ENCODE measurements at places on chromosomes 7 and 10.
A peak's percentile ranks its signal among the peaks of the same experiment; 100 is the strongest.

DNA sequence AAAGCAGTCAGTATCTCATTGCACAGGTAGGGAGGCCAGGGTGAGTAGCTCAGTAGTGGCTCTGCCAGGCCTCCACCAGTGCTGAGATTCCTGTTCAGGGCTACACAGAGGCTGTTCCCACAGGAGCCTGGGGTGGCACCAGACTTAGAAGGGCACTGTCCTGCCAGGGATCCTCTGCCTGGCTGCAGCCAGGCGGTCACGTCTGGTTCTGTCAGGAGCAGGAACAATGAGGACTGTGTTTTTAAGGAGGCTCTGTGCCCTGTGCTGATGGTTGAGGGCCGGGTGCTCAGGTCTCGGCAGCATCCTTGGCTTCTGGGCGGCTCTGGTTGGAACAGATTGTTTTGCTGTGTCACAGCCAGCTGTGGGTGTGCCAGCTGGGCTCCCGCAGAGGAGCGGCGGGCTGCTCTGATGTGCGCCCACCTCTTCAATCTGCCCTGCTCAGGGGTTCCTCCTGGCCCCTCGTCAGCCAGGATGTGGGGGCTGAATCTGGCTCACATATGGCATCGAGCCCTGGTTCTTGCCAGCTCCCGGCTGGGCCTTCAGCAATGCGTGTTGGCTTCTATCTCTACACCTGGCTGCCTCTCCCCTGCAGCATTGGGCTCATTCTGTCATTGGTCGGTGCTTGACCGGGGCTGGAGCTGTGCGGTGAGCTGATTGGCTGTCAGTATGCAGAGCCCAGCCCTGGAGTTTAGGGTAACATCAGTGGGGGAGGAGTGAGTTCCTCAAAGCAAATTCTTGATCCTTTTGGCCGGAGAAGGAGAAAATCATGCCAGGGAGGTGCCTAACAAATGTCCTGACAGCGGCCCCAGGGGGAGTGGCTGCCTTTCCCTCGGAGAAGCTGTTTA, 41.2 kb downstream of the TACR2 start:
- no peak for DNase-seq

DNA sequence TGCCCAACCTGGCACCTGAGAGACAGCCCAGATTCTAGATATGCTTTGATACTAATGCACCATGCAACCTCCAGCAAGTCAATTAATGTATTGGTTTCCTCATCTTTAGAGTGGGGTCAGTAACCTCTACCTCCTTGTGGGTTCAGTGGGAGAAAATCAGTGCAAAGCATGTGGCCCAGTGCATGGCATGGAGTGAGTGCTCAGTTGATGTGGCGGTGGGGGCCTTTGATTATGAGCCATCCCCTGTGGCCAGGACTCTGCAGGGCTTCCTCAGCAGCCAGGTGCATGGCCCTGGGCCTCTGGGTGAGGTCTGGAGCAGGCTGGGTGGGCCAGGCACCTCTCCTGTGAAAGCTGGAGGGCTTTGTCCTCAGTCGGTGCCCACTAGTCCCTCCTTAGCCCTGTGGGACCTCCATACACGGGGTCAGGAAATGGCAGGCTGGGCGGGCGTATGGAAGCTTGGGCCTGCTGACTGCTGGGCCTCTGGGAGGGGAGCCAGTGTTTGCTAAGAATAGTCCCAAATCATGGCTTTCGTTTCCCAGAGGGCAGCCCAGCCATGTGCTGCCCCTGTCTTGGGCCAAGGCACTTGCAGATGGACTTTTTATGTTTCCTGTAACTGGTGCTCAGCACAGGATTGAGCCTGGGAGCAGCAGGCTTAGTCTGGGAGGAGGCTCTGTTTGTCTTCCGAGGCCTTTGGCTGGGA, 3.4 kb downstream of the PALD1 start:
- no peak for DNase-seq

DNA sequence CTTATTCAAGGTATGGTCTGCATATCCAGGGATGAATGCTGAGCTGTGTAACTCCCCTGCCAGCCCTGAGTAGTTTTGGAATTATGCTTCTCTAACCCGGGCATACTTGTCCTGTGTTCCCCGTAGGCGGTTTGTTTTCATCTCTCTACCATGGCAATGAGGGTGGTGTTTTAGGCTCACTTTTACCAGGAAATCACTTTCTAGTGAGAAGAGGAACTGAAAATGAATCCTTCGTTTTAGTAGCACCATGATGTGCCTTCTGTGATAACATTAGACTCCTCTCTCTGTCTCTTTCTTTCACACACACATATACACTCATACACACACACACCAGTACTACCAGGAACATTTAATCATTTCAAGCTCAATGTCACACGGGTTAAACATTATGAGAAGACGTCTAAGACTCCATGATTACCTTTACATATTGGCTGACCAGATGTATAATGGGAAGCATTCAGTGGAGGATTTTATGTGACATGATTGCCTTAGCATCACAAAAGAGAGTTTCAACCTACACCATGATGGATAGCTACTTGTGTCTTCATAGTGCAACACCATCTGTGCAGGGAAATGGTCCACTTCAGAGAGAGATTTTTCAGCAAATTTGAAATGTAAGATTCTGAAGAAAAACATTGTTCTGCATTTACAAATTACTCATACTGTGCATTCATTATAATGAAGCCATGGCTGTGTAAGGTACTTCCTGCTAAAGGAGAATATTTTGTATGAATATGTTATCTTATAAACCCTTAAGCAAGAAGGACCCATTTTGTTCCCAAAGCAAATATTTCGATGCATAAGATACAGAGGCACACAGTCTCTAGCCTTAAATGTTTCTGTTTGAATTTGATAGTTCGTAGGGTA, 31.0 kb upstream of the PFKP start:
- no peak for DNase-seq

DNA sequence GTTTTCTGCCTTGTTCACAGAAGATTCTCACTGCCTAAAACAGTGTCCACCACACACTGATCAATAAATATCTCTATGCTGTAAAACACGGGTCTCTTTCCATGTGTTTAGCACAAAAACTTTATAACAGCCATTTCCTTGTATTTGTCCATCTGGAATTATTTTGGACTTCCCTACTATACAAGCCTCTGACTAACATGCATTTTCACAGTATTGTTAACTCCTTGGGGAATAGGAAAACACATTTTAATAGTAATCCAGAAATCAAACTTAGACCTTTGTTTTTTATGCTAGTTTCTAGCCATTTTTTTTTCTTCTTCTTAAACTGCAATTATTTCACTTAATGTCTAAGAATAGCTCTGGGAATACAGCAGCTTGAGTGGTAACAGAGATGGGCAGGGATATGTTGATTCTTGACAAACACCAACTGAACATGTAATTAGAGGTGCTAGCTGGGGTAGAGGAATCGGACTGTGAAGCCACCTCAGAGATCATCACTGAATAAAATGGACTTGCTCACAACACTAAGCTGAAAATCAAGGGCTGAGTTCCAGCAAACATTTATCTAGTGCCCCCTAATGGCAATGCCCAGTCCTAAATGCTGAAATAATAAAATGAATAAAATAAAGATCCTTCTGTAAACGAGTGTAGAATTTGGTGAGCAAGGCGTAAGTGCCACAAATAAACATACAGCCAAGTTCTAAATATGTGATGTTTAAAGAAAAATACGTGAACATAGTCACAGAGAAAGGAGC, 593.1 kb downstream of the SORCS1 start:
- DNase-seq = no peak

DNA sequence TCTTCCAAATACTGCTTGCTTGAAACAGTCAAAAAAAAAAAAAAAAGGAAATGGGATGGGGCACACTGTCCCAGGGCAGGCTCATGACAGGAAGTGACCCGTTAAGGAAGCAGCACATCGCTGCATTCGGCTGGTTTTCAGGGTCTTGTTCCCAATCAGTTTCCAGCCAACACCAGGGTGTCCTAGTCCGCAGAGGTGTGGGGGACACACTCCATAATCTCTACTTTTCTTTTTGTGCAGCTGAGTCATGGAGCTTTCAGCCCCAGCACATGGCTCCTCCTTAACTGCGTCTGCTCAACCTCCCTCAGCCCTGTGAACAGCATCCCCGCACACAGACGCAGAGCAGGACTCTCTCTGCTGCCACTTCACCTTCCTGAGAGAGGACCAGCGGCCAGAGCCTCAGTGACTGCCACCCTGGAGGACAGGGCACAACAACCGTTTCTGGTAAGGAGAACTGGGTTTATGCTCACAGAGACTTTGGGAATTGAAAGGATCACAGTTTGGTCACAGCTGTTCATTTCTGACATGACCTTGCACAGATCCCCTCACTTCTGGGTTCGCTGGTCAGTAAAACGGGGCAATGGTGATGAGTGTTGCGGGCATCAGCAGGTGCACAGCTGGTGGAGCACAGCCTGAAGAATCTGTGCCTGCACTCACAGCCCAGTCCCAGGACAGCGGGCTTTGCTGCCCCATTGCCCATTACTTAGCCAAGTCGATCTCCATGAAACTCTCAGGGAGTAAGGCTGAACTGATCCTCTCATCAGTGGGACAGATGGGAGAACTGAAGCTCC, at the start of gene GIMAP5:
GIMAP5 (plus strand) TSS at position 154 of the 791 bp plus-strand sequence. CDS start 3,467 bp downstream, outside the sequence.
- DNase-seq = no peak

GRCh38 chr10:78312197-78313047, 278.8 kb downstream of the RPS24 start:
- DNase-seq = no peak

DNA sequence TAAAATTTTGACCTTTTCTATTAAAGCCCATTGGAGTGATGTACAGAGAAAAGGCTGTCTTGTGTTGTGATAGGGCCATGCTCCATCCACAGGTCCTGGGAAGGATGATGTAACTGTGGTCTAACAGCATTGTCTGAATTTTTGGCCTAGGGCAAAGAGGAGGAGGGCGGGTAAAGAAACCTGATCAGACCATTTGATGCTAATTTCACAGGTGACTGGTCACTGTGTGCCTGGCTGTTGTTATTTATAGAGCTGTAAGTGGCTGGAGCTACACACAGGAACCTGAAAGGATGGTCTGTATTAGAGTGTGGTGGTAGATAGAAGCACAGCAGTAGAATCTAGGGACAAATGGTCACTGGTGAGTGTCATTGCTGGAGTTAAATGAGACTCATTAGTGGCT, 182.1 kb downstream of the AUTS2 start:
- peak; percentile 88 for DNase-seq

DNA sequence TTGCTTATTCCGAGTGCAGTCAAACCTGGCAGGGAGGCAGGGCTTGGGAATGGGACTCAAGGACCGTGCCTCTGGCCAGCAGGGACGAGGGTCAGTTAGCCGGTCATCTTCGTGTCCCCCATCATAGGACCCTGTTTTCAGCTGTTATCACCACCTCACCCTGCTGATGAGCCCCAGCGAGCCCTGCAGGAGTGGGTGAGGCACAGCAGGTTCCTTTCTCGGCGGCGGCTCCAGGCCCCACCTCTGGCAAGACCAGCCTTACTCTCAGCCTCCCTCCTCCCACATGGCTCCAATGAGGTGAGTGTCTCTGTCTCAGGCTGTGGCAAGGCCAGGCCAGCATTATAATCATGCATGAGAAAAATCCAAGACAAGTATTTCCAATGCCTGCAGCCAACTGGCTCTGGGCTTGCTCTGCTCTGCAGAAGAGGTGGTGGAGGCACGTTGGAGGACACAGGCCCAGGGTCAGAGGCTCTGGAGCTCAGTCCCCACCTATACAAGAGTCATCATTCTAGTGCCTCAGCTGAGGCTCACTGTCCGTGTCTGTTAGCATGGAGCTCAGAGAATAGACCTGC, 15.7 kb downstream of the PKD1L1 start:
- no peak for DNase-seq
